ENCODE measurements at places on chromosomes 6 and 20.

GRCh38 chr6:30840084-30840934 is 44.0 kb upstream of the DDR1 start:
- DNase-seq, result no peak

- no peak for DNase-seq
Measured at GRCh38 chr20:53001498-53002301, 29.5 kb downstream of the TSHZ2 start.

DNA sequence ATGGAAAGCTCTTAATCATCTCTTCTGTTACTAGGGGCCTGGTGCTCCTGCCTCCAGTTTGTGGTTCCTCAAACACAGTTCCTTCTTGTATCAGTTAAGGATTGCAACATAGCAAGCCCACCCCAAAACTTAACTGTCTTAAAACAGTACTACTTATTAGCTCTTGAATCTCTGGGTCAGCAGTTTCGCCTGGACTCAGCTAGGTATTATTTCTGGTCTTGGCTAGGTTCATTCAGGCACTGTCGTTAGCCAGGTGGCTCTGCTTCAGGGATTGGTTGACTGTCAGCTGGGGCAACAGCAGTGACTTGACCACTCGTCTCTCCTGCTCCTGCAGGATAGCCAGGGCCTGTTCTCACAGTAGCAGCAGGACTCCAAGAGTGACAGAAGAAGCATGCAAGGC is 30.0 kb upstream of the RALY start:
- DNase-seq, result no peak

GRCh38 chr6:169738204-169738975 is 13.0 kb downstream of the DYNLT2 start:
- no peak for DNase-seq

GRCh38 chr6:158839796-158840195 is 20.6 kb upstream of the EZR start:
- no peak for DNase-seq

DNA sequence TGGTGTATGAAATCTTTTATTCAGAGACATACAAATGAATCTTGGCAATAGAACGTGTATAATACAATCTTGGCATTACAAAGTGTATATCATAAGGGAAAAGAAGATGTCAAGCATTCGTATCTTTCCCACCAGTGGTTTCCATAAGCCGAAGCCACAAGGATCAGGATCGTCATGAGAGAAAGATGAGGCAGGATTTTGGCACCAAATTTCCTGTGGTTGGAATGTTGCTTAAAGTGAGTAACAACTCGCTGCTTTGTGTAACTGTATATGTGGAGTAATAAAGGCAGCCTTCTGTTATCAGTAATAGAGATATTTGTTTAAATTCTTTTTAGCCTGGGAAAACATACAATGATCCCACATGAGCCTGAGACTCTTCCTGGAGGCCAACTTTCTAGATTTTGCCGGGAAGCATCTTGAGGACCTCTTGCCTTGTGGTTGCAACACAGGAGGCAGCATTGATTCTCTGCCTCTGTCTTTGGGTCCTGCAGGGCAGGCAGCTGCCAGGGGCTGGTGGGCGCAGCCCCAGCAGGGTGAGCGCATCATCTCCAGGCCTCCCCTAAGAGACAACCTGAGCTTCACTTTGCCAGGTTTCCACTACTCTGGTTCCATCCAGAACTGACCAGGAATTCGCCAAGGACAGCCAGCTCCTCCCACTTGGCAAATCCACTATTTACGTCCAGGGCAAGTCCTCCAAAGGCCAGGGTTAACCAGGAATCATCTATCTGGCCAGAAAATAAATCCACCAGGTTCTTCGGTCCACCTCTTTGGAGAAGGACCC is 230.9 kb upstream of the SULF2 start:
- peak; percentile 94 for DNase-seq

DNA sequence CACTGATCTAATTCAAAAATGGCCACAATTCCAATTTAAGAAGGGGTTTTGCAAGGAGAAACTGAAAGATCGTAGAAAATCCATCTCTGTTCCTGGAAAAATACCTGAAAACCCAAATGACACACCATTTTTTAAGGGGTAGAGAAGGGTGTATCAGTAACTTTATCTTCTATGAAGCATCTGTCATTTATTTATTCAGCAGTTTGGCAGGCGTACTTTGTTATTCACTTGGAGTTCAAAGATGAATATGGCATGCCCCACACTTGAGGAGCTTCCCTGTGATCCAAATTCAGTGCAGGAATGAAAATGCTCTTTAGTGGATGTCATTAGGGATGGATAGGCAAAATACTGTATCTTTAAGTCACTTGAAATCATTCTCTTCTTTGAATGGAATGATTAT is 7.2 kb downstream of the HINT3 start:
- DNase-seq, result no peak

DNA sequence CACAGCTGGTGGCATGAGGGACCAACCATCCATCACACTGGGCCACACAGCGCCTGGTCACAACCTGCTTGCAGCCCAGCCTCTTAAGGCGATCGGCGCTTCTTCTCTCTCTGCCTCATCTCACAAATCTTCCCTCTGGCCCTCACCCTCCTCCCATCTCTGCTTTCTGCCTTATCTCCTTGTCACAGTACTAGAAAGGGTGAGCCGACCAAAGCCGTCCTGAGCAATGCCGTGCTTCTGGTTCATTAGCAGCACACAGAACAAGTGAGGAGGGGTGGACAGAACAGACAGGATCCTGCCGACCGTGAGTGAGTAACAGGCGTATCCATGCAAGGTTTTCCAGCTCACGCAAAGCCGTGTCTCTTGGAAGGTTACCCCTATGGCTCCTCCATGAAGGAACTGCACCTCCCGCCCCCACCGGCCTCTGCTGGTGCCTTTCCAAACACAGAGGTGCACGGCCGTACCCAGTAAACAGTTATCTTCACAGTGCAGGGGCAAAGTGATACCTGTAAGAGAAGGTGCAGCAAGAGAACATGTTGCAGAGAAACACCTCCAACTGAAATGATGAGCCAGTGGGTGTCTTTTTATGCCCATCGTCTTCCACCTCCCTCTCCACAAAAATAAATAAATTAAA is 331.7 kb downstream of the FARS2 start:
- no peak for DNase-seq

DNA sequence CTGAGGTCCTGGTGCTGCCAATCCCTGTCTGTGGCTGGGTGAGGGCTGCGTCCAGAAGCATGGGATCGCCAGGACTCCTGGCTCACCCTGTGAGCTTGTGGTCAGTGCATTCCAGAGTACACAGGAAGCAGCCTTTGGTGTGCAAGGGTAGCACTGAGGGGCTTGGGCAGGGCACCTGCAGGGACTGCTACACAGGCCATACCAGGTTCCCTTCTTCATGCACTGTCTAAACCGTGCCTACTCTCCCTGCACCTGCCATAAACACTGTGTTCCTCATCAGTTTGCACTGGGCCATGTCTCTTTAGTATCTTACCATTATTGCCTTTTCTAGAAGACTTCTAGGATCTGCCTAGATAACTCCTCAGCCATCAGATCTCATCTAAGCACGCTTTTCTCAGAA is 72.8 kb upstream of the NKX2-2 start:
- no peak for DNase-seq

DNA sequence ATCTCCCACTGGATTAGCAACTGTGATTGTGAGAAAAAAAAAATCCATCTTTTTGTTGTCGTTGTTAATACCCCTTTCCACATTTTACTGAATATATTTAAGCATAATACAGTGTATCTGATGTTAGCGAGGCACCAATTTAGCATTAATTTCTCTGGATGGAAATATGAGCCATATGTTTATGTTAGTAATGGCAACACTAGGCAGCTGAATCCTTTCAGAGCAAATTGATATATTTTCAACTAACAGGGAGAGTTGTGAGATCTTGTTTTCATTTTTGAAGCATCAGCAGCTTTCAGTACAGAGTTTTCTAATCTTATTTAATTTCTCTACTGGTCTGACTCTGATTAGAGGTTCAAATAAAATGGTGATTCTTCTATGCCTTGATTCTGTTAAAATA is 84.8 kb upstream of the HDAC2 start:
- no peak for DNase-seq

DNA sequence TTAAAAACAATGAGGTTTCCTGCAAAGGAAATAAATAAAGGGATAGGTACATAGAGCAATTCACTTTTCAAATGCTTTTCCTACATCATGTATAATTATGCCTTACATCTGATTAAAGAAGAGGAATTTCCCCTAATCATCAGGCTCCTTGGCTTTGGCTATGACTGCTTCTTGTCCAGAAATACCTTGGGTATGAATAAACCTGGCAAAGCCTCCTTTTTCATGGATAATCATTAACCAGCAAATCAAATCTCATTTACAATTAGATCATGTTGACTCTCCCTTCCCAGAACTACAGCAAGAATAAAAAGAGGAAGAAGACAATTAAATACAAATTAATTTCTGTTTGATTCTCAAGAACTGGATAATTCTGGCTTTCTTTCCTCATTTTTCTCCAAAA is 58.0 kb upstream of the CD2AP start:
- DNase-seq, result no peak

DNA sequence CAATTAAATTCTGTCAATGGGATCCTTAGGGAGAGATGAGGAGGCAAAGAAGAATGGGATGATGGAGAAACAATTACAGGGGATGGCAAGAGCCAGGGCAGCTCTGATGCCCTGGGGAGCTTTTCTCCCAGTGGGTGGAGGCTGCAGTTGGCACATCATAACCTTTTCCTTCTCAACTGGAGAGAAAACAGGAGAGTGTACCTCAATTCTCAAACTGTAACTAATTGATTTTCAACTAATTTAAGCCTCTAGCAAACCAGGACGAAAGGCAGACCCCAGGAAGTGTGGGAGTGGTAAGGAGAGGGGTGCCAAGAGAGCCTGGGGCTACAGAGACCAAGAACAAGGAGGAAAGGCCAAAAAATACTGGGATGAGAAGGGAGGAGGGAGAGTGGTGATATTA is 5.7 kb downstream of the BMP5 start:
- DNase-seq, result no peak

- DNase-seq, result no peak
Measured at GRCh38 chr6:28335040-28335563, 846 bp downstream of the ZSCAN31 start.

- DNase-seq, result no peak
Measured at GRCh38 chr20:10362674-10363073, 71.3 kb downstream of the MKKS start.

DNA sequence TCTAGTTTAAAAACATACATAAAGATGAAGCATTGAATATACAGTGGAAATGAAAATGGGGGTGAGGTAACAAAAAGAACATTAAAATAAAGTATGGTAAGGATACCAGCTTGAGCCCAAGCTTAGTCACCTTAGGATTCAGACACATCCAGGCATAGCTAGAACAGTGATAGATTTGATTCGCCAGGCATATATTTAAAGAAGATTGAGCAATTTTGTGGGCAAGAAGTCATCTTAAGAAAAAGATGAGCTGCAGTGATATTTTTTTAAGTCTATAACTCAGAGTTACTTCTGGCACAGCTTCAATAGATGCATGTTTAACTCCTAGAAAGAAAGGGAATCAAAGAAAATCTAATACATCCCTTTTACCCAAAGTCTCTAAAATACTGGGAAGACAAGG is 97.9 kb downstream of the BMP5 start:
- DNase-seq, result no peak

GRCh38 chr20:62708591-62709536 is at the start of gene NTSR1:
NTSR1 (plus strand) TSS chr20:62708836; CDS start chr20:62709208, 372 bp downstream.
- DNase-seq, result no peak

GRCh38 chr6:4449409-4449808 is 314.0 kb upstream of the ECI2 start:
- DNase-seq, result no peak

DNA sequence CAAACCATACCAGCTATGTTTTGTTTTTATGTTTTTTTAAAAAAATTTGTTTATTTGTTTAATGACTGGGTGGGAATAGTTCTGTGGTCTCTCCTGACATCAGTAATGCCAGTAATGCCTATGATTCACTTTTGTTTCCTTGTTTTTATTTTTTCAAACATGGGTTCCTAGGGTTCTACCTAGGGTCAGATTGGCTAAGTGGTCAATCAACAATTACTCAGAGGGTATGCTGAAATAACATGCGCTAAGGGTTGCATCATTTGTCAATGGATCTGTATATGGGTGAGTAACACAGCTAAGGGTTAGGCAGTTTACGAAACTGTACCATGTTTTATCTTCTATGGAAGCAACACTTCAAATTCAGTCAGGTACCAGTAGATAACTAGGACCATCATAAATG is 583.8 kb upstream of the GJE1 start:
- no peak for DNase-seq

GRCh38 chr6:137136065-137136464 is 37.4 kb downstream of the IL22RA2 start:
- DNase-seq, result no peak

- no peak for DNase-seq
Measured at GRCh38 chr6:75025371-75025770, 180.5 kb downstream of the COL12A1 start.

- no peak for DNase-seq
Measured at GRCh38 chr6:56958481-56958880, 3.6 kb downstream of the BEND6 start.

- DNase-seq, result no peak
Measured at GRCh38 chr20:59232618-59233017, 67.8 kb upstream of the EDN3 start.

DNA sequence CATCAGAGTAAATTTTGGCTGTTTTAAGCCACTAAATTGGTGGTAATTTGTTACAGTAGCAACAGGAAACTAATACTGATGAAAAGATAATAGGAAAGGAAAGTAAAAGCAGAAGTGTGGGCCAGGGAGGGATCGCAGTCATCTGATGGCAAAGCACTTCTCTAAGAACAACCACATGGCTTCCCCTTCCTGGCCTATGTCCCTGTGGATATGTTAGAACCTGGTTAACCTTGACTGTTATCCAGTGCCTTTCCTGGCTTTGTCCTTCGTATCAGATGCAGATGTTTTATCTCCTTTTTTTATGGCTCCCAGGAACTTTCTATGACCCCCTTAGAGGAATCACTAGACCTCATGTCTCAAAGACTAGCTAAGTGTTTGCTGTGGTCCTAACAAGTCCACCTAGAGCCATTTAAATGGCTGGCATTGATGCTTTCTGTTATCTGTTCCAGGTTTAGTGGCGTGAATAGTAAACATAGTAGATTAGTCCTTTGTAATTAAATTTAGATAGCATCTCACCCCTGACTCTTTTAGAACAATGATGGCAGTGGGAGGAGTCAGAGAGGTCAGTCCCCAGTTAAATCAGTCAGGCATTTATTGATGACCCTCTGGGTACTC is 79.2 kb upstream of the PHACTR2 start:
- no peak for DNase-seq

DNA sequence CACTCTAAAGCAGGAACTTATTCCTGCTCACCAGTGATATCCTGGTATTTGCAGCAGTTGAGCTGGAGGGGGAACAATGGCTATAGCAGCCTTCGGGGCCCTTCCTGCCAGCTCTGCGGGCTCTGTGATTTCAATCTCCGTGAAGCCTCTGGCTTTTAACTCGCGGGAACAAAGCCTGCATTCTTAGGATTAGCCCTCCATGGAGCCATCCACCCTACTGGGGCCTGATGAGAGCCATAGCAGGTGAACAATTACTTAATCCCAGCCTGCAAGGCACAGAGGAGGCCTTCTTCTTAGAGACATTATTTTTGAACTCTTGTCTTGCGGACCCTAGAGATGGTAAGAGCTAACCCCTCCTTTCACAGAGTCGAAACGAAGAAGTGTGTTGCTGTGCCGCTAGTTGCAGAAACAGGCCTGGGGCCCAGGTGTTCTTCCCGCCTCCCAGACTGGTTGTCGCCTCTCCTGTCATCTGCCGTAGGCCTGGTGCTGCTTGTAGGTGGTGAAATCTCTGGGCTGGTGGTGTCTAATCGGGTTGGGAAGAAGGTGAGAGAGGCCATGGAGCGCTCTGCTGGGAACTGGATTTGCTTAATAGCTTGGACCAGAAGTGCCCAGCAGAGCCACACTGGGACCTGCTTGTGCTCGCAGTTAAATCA is 9.7 kb downstream of the GHRH start:
- DNase-seq, result no peak

GRCh38 chr6:2950713-2951112 is 20.7 kb downstream of the SERPINB6 start:
- no peak for DNase-seq
